Upper lobe of right lung (tissue), 1 donor: ENCODE measurements at places on chromosomes 4 and X.

DNA sequence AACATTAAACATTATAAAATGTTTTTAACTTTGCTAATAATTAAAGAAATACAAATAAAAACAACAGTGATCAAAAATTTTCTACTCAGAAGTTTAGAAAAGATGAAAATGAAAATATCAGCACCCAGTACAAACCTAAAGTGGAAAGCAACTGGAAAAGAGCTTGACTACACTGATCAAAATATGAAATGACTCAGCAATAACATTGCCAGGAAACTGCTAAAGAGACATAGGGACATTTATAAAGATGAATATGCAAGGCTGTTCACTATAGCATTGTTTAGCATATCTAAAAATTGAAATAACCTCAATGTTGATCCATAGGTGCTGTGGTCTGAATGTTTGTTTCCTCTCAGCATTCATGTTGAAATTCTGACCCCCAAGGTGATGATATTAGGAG is 88.5 kb upstream of the NOCT start:
- no peak for DNase-seq

DNA sequence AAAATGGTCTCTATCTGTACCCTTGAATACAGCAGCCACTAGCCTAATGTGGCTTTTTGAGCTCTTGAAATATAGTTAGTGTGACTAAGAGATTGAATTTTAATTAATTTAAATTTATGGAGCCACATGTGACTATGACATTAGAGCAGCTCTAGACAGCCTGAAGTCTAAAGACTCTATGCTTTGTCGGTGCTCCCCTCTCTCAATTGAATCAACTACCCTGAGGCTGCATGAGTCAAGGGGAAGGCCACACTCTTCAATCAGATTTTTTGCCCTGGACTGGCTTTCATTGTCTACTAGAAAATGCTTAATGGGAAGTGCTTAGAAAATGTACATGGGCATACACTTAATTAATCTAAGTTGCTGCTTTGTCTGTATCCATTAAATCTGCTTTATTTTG is 11.7 kb downstream of the TLR7 start:
- no peak for DNase-seq

DNA sequence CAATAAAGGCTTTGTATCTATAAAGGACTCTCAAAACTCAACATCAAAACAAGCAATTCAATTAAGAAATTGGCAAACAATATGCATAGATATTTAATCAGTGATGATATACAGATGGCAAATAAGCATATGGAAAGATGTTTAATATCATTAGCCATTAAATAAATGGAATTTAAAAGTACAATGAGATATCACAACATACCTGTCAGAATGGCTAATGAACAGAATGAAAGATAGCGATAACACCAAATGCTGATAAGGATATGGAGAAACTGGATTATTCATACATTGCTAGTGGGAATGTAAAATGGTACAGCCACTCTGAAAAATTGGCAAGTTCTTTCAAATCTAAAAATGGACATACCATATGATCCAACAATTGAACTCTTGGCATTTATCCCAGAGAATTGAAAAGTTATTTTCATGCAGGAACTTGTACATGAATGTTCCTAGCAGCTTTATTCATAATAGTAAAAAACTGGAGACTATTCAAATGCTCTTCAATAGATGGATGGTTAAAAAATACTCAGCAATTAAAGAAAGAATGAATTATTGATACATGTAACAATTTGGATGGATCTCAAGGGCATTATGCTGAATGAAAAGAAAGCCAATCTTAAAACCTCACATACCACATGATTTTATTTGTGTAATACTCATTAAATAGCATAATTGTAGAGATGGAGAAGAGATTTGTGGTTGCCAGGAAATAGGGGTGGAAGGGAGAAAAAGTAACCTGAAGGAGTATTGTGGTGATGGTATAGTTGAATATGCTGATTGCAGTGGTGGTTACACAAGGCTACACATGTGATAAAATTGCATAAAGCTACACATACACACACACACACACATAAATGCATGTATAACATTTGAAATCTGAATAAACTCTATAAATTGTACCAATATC is 45.9 kb upstream of the ALG13 start:
- no peak for DNase-seq

DNA sequence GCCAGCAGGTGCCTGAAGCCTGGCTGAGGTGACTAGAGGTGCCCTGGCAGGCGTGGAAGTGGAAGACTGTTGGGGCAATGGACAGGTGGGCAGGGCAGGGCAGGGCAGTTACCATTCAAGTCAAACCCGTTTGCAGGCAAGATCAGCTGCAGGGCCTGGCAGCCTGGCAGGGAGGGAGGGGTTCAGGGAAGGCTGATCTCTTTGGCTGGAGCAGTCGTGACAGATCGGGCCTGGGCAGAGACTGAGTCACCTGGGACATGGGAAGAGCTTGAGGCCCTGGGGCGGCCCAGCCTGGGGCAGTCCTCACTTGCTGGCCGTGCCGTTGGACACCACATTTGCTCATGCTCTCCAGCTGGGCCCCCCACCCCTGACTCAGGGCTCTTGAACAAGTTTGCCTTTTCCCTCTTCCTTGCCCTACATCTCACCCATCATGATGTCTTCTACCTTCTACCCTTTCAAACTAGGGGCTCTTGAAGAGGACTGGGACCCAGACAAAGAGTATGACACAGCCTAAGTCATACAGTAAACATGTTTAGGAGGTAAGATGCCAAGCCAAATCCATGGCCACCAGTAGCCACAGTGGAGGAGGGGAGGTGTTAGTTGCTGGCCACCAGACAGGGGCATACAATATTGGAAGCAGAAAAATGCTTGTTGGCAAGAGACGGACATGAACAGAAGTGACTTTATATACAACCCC is 2.0 kb upstream of the ZNF185 start:
- DNase-seq, result no peak

DNA sequence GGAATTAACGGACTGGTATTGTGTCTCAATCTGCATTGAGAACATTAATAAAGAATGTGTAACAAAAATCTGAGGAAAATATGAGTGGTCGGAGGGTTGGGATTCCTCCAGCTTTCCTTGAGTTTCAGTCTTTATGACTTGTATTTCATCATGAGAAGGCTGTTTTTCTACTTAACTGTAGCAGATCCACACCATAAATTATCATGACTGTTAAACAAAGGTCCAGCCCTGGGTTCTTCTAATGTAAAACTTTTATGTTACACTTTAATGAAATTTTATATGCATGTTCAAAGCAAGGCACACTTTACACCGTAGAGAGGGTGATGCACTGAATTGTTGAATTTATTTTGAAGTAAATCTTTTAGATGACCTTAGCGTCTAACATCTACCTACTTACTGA is 7.0 kb downstream of the AFF2 start:
- DNase-seq, result no peak
